Stimulated activated CD4-positive, alpha-beta T cell treated with anti-CD3 and anti-CD28 coated beads, Interleukin-15, amount 100 ng/mL, for 24 hours (primary cell): ENCODE measurements at places on chromosomes 3 and 15.
A peak's percentile ranks its signal among the peaks of the same experiment; 100 is the strongest.

GRCh38 chr3:14147066-14147435, 22.2 kb downstream of the TMEM43 start:
- no peak for DNase-seq

DNA sequence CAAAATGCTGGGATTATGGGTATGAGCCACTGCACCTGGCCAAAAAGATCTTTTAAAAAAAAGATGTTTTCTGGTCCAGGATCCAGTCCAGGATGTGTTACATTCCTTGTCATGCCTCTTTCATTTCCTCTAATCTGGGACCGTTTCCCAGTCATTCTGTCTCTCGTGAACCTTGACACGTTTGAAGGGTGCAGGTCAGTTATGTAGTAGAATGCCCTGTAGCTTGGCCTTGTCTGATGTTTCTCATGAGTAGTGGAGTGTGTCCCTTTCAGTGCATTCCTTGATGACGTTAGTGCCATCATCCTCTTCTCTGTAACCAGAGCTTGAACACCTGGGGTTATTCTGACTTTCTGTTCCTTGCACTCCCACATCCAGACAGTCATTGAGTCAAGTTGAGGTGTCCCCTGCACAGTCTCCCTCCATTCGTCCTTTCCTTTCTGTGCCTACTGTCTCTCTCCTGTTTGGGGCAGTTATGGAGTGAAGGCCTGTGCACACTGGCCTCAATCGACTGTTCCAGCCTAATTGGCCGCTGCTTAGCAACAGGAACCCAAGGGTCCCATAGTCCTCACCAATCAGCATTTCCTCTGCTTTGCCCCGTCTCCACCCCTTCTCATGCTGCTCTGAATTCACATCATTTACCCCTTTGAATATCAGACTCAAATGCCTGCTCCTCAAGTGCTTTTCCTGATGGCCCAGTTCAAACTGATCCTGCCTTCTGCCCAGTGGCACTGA, 5.5 kb downstream of the FAM81A start:
- DNase-seq: no peak

GRCh38 chr3:185851046-185851445, 26.2 kb upstream of the IGF2BP2 start:
- DNase-seq: no peak

DNA sequence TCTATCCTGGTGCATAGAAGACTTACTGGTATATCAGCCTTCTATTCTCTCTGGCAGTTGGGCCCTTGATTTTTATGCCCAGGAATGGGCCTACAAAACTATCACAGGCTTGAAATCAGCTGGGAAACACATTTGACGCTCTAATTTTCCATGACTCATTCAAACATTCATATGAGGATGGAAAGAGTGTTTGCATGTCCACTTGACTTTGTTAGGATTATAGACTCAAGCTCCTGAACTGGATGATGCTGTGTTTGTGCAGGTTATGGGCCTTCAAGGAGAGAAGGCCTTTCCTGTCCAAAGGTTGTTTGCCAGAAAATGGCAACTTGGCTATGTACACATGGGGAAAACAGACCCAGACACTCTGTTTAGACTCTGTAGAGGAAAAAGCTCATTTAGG, 219.9 kb downstream of the GAP43 start:
- no peak for DNase-seq

GRCh38 chr15:49247556-49248110, 77.6 kb downstream of the GALK2 start:
- no peak for DNase-seq

GRCh38 chr3:149621218-149622005, 36.4 kb downstream of the WWTR1 start:
- DNase-seq: peak; percentile 4

DNA sequence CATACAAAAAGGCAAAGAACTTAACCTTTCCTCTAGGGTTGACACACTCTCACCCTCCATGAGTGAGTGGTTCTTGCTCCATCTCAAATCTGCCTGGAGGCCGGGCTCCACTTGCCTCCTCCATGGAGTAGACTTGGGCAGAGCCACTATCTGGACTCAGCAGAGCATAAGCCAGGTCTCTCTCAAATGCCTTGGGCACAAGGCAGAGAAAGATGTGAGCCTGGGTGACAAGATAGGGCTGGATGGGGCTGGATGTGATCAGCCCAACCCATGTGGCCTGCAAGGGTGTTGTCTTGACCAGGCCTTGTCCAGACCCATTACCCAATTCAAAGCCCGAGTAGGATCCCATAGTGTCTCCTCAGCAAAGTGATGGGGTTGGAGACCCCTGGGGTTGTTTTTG, 4.2 kb upstream of the RPL29 start:
- no peak for DNase-seq

DNA sequence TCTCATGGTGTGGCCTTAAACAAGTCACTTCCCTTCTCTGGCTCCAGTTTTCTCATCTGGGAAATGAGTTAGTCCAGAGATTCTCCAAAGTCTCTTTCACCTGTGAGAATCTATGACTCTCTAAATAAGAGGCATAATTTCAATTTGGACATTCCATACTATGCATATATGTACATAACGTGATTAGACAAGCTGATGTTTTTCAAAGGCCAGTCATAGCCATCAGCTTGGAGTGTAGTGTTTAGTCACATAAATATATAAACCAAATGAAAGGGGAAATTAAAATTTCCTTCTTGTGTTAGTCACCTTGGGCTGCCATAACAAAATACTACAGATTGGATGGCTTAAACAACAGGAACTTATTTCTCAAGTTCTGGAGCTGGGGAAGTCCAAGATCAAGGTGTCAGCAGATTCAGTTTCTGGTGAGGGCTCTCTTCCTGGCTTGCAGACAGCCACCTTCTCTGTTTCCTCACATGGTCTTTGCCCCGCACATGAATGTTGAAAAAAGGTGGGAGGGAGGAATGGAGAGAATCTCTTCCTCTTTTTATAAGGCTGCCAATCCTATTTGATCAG, 19.4 kb downstream of the TMEM41A start:
- DNase-seq: no peak
